ENCODE measurements at places on chromosomes 3 and 15. TPM values are rescaled to one million over a fixed set of nuclear protein-coding genes. Genes with fewer than 3 reads are reported as not detected.

Gene INSYN1
- 5.2 TPM for total RNA-seq

Gene SIDT1
- total RNA-seq = not detected

Gene SPATA12
- not detected for total RNA-seq

- no peak overlapping the region for H3K4me3 ChIP-seq
- H3K27me3 ChIP-seq = no peaks in the 10 kb centered on the region
- no peak for DNase-seq
- H3K4me1 ChIP-seq = peaks cover 58% of the 10 kb centered on the region
Measured at GRCh38 chr15:59303136-59303535, 69.5 kb downstream of the MYO1E start.

DNA sequence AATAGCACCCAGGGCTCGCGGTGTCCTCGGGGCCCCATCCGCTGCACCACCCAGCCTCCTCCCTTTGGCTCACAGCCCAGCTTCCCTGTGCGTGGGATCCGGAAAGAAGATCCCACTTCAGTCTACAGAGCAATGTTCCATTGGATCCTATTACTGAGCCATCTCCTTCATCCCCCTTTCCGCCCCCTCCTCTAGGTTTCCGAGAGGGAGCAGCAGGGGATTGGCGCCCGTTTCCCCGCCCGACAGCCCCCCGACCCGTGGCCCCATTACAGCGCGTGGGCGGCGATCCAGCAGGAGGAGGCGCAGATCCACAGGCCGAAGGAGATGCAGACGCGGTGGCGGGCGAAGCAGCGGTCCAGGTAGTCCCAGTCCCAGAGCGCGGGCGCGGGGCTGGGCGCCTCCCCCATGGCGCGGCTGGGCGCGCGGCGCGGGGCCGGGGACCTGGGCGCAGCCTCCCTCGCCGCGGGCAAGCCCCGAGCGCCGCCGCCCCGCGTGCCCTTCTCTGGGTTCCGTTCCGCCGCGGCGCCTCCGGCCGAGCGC, 340 bp downstream of the TMEM44 start:
- peak overlapping the region; percentile 83 for H3K4me3 ChIP-seq
- H3K27me3 ChIP-seq = no peaks in the 10 kb centered on the region
- peaks cover 4% of the 10 kb centered on the region for H3K4me1 ChIP-seq
- DNase-seq = no peak
- peaks cover 11% of the 10 kb centered on the region for H3K36me3 ChIP-seq

DNA sequence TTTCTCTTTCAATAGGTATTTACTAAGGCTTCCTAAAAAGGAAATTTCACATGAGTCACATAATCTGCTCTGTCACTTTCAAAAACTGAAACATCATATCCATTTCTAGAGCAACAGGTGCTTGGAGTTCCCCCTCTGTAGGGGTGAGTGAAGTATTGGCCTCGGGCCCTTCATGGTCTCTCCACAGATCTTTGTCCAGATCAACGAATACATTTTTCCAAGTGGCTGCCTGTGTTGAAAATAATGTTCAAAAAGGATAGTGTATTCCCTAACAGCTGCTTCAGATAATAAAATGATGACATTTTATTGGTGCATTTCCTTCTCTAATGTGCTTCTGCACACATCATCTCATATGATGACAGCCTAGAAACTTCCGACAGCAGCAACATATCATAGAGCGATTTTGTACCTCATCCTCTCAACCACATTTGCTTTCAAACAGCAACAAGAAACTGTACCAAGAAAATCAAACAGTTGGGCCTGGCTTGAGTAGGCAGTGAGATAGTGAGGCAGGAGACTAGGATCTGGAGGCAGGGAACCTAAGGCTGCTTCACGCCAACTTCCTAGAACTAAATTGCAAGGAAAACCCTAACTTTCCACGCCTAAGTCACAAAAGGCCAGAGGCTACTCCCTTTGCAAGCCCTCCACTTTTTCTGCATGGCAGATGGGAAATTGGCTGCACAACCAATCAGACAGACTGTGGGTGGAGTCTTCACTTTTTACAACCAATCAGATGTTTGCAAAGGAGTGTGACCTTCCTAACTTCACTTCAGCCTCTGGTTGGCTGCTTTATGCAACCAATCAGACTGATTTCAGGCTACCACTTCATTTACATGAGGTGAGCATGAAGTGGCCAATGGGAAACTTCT, 340.2 kb downstream of the LRRC3B start:
- H3K36me3 ChIP-seq = no peaks in the 10 kb centered on the region
- no peaks in the 10 kb centered on the region for H3K27me3 ChIP-seq
- no peak overlapping the region for H3K4me3 ChIP-seq
- H3K4me1 ChIP-seq = no peaks in the 10 kb centered on the region
- no peak for DNase-seq

Gene MCF2L2
- 0.89 TPM for total RNA-seq

- H3K4me3 ChIP-seq = no peak overlapping the region
- peak; percentile 98 for DNase-seq
- peak overlapping the region; percentile 10 for H3K27ac ChIP-seq
- H3K36me3 ChIP-seq = no peaks in the 10 kb centered on the region
- peaks cover 23% of the 10 kb centered on the region for H3K4me1 ChIP-seq
Measured at GRCh38 chr3:27166888-27167287, 202.3 kb downstream of the NEK10 start.
